ENCODE measurements at places on chromosomes 12 and 14.
A peak's percentile ranks its signal among the peaks of the same experiment; 100 is the strongest.

- DNase-seq = peak; percentile 33
Measured at GRCh38 chr12:87793131-87793530, 236.1 kb downstream of the C12orf50 start.

- no peak for DNase-seq
Measured at GRCh38 chr12:102425109-102426039, 55.0 kb downstream of the IGF1 start.

DNA sequence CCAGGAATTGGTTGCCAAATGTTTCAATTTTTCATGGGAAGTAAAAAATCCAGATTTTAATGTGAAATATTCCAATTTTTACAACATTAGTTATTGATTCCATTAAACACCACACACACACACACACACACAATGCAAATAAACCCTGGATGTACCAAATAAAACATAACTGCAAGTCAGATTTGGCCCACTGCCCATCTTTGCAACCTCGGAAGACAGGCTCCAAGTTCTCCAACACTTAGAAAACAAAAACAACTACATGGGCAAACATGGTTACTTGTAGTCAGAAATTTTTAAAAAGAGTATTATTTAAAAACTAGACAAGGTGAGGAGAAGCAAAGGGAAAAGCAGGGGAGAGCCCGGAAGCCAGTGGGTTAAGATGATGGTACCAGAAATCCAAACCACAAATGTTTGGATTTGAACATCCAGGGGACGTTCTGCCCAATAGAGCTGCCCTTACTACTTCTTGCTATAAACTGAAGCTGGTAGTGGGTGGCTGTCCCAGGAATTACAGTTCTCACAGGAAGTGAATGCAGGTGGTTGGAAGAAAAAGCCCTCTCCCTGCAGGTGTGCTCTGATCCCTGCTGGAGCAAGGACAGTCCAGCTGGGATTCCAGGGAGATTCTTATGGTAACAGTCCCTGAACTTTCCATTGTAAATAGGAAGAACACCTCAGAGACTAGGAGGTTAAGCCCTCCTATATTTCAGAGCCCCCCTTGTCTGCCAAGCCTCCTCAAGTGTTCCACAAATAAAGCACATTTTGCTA, 111.7 kb downstream of the SLC25A21 start:
- no peak for DNase-seq

DNA sequence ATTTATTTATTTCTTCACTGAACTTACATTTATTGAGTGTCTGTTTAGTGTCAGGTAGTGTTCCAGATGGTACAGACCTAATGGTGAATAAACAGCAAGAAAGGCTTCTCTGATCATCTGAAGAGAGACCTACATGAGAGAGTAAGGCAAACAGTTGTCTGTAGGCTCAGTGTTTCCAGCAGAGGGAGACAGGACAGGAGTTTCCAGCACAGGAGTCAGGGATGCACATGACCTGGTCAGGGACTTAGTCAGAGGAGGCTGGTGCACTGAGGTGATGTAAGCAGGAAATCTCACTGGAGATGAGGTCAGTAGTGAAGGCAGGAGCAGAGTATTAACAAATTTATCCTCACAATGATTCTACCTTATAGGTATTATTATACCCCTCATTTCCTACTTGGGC, 233.2 kb downstream of the MDGA2 start:
- DNase-seq = no peak

GRCh38 chr14:104206281-104206904, 68.0 kb downstream of the KIF26A start:
- no peak for DNase-seq

DNA sequence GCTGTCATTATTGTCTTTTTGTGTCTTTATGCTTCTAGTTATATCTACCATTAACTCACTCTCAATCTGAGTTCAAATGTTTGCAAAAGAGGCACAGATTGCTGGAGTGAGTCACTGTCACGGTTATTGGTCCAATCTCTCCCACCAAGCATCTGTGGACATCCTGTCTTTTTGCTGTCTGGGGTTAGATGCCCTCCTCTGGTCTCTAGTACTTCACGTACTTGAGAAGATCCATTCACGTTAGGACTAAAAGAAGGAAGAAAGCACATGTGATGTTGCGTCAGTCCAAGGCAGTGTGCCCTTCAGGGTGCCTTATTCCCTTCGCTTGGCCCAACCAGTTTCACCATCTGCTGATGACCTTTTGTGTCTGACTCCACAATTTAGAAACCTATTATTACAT, 72.3 kb upstream of the STXBP6 start:
- DNase-seq = no peak

GRCh38 chr14:35958499-35958898, 132.4 kb downstream of the BRMS1L start:
- DNase-seq = no peak

- DNase-seq = no peak
Measured at GRCh38 chr14:56733396-56733795, 76.9 kb downstream of the OTX2 start.

- DNase-seq = no peak
Measured at GRCh38 chr14:54976316-54976715, 50.6 kb downstream of the WDHD1 start.

GRCh38 chr14:39175445-39176262, 600 bp downstream of the PNN start:
- no peak for DNase-seq

DNA sequence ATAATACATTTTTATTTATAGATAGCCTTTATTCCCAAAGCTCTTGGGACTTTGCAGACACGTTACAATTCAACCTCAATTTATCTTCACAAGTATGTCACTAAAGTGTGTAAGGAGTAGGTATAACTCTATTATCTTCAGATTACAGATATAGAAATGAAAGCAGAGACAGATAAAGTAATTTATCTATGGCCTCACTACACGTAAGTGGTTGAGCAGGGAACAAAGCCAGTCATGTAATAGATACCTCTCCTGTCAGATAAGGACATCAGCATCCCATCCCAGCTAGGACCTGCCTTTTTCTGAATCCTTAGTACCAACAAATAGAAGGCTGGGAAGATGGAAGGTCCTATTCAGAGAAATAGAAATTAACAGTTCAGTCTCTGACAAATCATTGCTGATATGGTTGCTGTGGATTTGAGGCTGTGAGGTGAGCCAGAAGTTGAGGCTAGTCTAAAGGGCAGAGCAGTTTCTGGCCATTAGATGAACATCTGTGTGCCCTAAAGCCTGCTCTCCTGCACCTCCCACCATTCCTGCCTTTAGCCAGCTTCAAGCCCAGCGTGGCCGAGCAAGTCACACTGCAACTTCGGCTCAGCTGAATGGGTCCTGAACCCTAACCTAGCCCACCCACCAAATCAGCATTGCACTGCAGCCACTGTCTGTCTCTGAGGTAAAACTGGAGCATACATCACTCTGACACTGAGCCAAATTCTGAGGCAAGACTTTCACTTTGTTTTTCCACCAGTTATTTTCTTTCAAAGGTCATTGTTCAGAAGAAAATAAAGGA, 71.1 kb upstream of the PLEKHA5 start:
- no peak for DNase-seq

- no peak for DNase-seq
Measured at GRCh38 chr12:115638733-115639647, 638.5 kb downstream of the MED13L start.

DNA sequence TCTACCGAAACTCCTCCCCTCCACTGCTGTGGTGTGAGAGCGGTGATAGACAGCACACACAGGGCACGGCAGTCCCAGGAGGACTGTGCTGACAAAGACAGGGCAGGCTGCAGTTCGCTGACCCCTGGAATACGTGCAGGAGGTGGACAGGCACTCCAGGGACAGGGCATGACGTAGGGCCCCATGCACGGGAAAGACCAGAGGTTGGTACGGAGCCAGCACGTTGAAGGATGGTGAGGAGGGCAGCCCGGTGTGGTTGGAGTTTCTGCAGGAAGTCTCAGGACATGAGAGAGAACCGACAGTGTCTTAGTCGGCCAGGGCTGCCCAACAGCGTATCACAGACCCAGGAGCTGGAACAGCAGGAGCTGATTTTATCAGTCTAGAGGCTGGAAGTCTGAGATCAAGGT, 254.2 kb upstream of the FKBP4 start:
- no peak for DNase-seq

DNA sequence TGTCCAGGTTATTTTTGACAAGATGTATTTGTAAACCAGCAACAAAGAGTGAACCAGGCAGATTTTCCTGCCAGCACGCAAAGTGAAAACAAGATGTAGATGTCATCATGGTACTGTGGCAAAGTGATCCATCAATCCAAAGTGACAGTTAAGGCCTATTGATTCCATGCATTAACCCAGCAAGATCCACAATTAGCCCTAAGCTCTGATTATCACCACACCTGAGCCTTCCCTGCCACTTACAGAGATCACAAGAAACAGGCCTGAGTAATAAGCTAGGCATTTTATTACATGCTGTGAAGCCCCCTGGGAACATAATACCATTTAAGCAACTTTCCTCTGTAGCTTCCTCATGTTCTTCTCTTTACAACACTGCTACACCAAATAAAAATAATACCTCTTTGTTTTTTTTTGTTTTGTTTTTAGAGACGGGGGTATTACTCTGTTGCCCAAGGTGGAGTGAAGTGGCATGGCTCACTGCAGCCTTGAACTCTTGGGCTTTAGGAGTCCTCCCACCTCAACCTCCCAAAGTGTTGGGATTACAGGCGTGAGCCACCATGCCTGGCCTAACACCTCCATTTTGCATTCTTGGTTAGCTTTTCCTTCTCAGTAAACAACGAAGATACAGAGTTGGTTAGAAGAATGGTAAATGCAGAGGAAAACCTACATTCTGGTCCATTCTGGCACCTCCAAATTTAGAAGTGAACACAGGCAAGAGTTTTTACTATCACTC, 85.5 kb downstream of the STON2 start:
- DNase-seq = no peak

GRCh38 chr12:58030566-58031279, 89.4 kb downstream of the ATP23 start:
- no peak for DNase-seq

- DNase-seq = no peak
Measured at GRCh38 chr12:109845824-109846205, 12.6 kb upstream of the TRPV4 start.

GRCh38 chr12:41621291-41621690, 433.2 kb downstream of the PDZRN4 start:
- no peak for DNase-seq

GRCh38 chr12:92234533-92234932, 88.9 kb upstream of the BTG1 start:
- no peak for DNase-seq

DNA sequence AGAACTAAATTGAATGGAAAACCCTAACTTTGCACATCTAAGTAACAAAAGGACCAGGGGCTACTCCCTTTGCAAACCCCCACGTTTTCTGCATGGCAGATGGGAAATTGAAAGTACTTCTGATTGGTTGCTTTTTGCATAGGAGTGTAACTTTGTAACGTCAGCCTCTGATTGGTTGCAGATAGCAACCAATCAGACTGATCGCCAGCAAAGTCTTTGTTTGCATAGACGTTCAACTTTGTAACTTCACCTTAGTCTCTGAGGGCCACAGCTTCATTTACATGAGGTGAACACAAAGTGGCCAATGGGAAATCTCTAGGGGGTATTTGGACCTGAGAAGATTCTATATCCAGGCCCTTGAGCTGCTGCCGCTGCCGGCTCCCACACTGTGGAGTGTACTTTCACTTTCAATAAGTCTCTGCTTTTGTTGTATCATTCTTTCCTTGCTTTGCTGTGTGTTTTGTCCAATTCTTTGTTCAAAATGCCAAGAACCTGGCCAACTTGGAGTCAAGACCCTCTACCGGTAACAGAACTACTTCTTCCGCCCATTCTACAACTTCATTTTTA, 102.5 kb upstream of the PRICKLE1 start:
- DNase-seq = no peak

DNA sequence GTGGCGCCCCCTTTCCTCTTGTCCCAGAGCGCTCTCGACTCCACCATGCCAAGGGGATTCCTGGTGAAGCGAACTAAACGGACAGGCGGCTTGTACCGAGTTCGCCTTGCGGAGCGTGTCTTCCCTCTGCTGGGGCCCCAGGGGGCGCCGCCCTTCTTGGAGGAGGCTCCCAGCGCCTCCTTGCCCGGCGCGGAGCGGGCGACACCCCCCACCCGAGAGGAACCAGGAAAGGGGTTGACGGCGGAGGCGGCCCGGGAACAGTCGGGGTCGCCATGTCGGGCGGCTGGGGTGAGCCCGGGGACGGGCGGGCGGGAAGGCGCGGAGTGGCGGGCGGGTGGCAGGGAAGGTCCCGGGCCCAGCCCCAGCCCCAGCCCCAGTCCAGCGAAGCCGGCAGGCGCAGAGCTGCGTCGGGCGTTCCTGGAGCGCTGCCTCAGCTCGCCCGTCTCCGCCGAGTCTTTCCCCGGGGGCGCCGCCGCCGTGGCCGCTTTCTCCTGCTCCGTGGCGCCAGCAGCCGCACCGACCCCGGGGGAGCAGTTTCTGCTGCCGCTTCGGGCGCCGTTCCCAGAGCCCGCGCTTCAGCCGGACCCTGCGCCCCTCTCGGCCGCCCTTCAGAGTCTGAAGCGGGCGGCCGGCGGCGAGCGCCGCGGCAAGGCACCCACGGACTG, 376 bp downstream of the INSM2 start:
- no peak for DNase-seq

- no peak for DNase-seq
Measured at GRCh38 chr14:32702562-32702961, 236.1 kb upstream of the NPAS3 start.

GRCh38 chr12:30926243-30927221, at the start of gene TSPAN11:
Gene TSPAN11, plus strand, starts transcription at chr12:30926748. Its CDS starts 27,244 bp downstream, at chr12:30953992.
- DNase-seq = peak; percentile 60

DNA sequence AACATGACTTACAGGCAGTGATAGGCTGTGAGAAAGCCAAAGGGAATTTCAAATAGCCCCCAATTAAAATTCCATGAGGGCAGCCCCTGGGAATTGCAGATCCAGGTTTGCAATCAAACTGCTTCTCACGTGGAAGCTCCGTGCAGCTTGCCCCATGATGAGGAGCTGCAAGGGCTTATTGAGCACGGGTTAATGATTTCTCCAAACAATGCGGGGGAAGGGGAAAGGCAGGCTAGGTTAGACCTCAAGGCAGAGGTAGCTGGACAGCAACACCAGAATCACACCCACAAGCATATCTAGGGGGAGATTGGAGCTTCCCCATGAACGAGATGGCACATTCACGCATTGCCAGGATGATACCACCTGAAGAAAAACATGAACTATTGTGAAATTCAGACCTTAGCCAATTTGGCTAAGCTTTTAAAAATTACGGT, 5.0 kb upstream of the DUSP6 start:
- DNase-seq = no peak

GRCh38 chr14:30864934-30865333, 9.4 kb upstream of the COCH start:
- DNase-seq = no peak

DNA sequence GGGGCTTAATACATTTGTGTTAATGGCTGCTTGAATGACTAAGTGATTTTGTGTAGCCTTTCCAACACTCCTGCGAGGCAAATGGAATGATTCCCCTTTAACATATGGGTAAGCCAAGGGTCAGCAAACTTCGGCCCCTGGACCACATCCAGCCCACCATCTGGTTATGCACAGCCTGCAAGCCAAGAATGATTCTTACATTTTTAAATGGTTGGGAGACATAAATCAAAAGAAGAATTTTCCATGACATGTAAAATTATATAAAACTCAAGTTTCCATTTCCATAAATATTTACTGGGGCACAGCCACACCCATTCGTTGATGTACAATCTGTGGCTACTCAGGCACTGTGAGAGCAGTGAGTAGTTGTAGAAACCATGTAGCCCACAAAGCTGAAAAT, 9.0 kb downstream of the SLC8B1 start:
- peak; percentile 38 for DNase-seq

- no peak for DNase-seq
Measured at GRCh38 chr12:26971963-26972362, 33.7 kb downstream of the FGFR1OP2 start.

- no peak for DNase-seq
Measured at GRCh38 chr14:100432652-100433427, 109.7 kb downstream of the SLC25A47 start.

- DNase-seq = no peak
Measured at GRCh38 chr12:68481181-68481941, 129.3 kb upstream of the RAP1B start.
